WTC11 (cell line): ENCODE measurements at places on chromosomes 4 and X. TPM values are rescaled to one million over a fixed set of nuclear protein-coding genes. Genes with fewer than 3 reads are reported as not detected.

Gene PTPN13
- 42.5 to 49.7 TPM (median 44.0 TPM) in 3 replicates for total RNA-seq

Gene SFRP2
- 417 to 505 TPM (median 497 TPM) in 3 replicates for total RNA-seq

DNA sequence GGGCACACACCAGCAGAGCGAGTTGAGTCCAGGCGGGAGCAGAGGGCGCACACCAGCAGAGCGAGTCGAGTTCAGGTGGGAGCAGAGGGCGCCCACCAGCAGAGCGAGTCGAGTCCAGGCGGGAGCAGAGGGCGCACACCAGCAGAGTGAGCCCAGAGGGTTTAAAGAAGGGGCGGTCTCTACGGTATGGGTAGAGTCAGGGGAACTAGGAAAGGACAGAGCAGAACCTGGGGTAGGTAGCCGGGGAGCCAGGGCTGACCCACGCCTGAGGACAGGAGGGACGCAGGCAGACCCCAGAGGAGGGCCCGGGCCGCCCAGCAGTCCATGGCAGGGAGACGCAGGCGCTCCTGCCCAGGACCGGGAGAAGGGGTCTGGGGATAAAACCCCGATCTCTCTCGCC lies 22.0 kb upstream of the ADRA2C start:
- no peak for DNase-seq

DNA sequence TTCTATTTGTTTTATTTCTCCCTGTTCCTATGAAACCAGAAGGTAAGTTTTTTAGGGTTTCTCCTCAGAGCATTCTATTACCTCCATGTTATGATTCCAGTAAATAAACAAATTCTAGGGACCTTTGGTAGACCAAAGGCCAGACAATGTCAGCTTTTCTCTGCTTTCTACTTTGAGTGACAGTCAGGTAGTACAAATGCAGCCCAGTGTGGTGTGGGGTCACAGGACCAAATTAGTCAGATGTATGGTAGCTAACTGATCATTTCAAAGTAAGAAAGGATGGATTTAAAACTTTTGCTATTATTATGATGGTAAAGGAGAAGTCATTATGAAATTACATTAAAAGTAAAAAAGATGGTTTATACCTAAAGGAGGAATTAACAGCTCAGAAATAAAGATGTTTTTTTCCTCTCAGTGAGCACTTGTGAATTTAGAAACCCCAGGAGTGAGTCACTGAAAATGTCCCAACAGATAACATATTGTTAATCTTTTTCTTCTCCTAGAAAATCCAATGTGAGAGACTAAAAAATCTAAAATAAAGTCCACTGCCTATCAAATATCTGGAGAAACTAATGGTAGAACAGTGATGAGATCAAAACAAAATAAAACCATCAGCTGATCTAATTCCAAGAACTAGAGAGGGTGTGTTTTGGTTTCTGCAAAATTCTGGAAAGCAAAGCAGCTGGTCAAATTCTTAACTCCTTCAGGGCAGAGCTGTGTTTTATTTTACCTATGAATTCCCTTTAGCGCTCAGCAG lies 16.6 kb upstream of the KLHL2 start:
- DNase-seq = no peak

Gene CCSER1
- 0.71 to 1.1 TPM (median 0.87 TPM) in 3 replicates for total RNA-seq

DNA sequence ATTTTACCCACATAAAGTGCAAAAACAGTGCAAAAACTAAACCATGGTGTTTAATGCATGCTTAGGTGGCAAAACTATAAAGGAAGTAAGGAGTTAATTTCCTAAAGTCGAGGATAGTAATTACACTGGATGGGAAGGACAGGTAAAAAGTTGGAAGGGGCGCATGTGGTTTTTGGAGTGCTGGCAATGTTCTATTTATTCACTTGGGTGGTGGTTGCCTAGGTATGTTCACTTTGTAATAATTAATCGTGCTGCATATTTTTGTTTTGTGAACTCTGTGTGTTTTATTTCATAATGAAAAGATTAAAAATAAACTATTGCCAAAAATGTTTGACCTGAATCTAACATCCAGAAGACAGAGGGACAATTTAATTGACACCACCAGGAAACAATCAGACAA lies 32.1 kb upstream of the SMARCA5 start:
- DNase-seq = no peak

GRCh38 chrX:97399400-97399799 lies 515.7 kb downstream of the RPA4 start:
- no peak for DNase-seq

DNA sequence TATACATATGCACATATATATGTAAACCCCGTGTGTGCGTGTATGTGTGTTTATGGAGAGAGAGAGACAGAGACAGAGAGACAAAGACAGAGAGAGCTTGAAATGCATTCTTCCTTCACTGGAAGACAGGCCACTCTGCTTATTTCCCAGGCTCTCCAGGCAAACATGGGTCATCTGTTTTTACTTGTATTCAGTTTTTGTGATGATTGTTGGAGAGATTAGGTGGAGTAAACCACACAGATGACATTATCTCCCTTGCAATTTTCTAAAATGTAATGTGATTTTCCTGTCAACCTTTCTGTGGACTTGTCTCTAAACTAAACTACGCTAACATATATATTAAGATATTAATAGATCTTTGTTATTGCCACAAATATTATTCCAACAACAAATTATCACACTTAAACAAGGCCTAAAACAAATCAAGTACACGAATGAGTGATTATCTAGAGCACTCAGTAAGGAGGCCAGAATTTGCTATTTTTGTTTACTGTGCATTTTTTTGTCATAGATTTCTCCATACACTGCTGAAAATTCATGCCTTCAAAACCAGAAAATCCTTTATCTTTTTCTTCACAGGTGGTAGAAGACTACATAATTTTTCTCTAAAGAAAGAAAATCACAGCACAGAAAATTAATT lies 251.8 kb upstream of the SLIT2 start:
- DNase-seq = no peak

- no peak for DNase-seq
Observed at GRCh38 chr4:174528226-174528625, 5.9 kb upstream of the HPGD start.

DNA sequence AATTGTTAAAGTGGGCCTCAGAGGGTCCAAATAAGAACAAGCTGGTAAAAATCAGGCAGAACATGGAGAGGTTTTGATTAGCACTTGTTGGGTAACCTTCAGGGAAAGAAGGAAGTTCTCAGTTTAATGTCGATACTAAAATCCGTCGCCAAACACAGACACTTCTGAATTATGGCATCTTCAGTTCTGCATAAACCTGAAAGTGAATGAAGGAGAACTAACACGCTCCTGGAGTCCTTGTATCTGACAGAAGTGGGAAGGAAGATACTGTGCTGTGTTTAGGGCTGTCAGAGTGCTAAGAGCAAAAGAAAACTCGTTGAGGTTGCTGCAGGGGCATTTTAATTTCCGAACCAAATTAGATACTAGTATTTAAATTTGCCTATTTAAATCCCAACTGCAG lies 106.2 kb downstream of the TMA16 start:
- DNase-seq = no peak

DNA sequence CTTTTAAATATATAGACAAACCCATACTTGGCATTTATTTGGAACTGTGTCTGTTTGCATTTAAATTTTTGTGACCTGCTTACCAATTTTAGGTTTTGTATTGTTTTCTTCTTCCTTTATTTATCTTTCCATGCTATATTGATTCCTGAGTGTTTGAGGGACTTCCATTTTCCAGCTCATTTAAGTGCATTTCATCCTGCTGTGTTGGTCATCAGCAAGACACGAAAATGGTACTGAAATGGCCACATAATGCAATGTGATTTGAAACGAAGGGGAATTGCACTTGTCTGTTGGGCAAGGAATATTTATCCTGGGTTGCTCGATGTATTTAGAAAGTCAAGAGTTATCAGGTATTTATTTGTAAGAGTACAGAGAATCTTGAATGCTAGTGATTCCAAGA lies 524.3 kb upstream of the MAGEB2 start:
- DNase-seq = no peak

Gene RBM46
- 3.3 to 4.6 TPM (median 4.2 TPM) in 3 replicates for total RNA-seq

Gene EMD
- total RNA-seq = 69.8 to 78.3 TPM (median 72.7 TPM) in 3 replicates

DNA sequence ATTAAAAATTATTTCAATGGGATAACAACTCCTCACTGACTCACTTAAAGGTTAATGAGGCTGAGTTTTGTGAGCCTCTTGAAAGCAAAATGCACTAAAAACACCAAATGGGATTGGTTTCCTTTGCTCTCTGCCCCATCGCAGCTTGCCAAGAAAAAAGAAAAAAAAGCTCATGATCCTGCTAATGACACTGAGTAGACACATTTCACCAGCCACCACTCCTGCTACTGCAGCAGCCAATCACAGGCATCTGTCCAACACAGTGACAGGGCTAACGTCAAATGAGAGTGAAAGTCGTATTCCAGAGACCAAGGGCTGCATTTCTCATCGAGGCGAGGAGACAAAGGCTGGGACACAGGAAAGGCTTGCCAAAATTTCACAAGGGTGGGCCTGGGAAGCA lies 5.2 kb downstream of the APBB2 start:
- DNase-seq = no peak

Gene S100G
- total RNA-seq = not detected in 3 replicates

DNA sequence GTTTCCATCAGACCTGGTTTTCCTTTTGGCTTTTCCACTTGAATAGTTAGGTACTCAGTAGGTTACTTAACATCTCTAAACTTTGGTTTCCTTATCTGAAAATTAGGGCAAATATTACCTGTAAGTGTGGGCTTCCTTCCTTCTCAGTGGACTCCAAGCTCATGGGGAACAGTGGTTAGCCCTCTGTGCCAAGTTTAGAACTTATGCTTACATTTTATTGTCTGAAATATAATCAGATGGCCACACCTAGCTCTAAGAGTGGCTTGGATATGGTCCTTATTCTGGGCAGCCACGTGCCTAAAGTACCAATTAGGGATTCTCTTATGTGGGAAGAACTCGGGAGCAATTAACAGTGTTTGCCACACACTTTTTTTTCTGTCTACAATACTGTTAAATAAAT lies 133.9 kb downstream of the UCHL1 start:
- no peak for DNase-seq

Gene CSAG1
- total RNA-seq = 0.33 to 1.8 TPM (median 1.5 TPM) in 3 replicates

GRCh38 chr4:107050525-107051135 lies 14.5 kb upstream of the DKK2 start:
- DNase-seq = no peak

- DNase-seq = peak; percentile 67
Observed at GRCh38 chr4:108117418-108118182, 51.1 kb downstream of the LEF1 start.

GRCh38 chrX:16772460-16772859 lies 13.8 kb upstream of the TXLNG start:
- DNase-seq = peak; percentile 24

DNA sequence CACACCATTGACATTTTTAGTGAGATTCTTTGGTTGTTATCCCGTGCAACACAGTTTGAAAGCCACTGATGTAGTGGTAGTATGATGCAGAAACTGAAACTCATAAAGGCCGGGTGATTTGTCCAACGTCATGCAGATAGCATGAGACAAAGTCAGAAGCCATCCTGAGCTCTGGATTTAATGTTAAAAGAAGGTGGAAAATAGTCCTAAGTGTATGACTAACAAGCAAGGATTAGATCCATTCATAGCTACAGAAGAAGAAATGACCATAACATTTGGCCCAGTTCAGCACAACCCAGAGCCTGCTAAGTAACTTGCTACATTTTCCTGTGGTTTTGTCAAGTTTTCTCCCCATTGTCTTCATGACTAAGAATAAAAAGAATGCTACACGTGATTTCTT lies 142.4 kb downstream of the AMELX start:
- DNase-seq = no peak

- peak; percentile 57 for DNase-seq
Observed at GRCh38 chr4:118076958-118077766, 42.9 kb downstream of the NDST3 start.

GRCh38 chr4:42709392-42710065 lies 52.6 kb upstream of the ATP8A1 start:
- DNase-seq = no peak

- DNase-seq = no peak
Observed at GRCh38 chr4:179662522-179662921, 2220.3 kb upstream of the AGA start.

GRCh38 chr4:6250235-6250983 lies 19.2 kb upstream of the WFS1 start:
- DNase-seq = peak; percentile 43

GRCh38 chr4:2685541-2685940 lies 70.6 kb downstream of the TNIP2 start:
- DNase-seq = no peak

DNA sequence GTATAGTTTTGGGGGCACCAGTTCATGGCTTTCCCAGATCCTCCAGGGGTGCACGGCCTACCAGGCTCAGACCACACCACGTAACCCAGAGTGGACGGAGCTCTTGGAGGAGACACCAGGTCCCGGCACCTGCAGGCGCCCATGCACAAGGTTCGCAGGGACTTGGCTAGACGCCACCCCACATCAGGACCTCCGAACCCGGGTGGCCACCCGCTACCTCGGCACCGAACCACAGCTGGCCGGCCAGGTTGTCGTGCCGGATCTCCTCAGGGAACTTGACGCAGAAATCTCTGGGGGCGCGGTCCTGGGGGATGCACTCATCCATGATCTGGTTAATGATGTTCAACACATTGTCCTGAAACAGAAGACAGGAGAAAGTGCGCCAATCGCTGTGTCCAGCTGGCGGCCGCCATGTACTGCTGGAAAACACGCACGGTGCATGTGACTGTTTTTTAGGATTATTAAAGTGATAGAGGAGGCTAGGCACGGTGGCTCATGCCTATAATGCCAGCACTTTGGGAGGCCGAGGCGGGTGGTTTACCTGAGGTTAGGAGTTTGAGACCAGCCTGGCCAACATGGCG lies 77.1 kb downstream of the ZFYVE28 start:
- DNase-seq = no peak

DNA sequence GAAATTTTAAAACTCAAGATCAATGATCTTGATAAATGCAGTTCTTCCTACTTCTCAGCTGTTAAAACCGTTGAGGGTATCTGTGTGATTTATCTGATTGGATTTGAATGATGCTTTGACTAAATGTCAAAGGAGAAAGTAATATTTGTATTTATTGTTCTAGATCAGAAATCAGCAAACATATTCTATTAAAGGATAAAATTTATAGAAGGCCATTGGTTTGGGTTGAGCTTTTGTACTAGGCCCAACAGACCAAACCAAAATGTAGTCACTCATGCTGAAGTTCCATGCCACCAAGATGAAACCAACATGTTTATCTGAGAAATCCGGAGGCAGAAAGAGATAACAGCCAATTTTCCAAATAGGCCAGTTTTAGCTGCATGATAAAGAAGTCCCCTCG lies 64.5 kb upstream of the BMP2K start:
- no peak for DNase-seq

GRCh38 chr4:112341033-112341432 lies 43.9 kb downstream of the ALPK1 start:
- no peak for DNase-seq

Gene DUSP9
- 2.5 to 2.8 TPM (median 2.5 TPM) in 3 replicates for total RNA-seq

Gene DKK2
- total RNA-seq = 0.07 TPM in 1 of 3 replicates, not detected in the others

GRCh38 chrX:44010626-44011025 lies 37.4 kb upstream of the NDP start:
- DNase-seq = no peak

Gene GLRA3
- total RNA-seq = 0.07 to 0.15 TPM (median 0.11 TPM) in 3 replicates

- DNase-seq = no peak
Observed at GRCh38 chr4:189202869-189203271, 737.8 kb upstream of the FRG1 start.

GRCh38 chrX:128931071-128931470 lies 592.2 kb downstream of the SMARCA1 start:
- DNase-seq = no peak

Gene IRS4
- 10.5 to 11.4 TPM (median 11.0 TPM) in 3 replicates for total RNA-seq

- DNase-seq = no peak
Observed at GRCh38 chr4:1890979-1891570, 19.9 kb downstream of the NSD2 start.
